ENCODE measurements at places on chromosomes 5 and 9.

DNA sequence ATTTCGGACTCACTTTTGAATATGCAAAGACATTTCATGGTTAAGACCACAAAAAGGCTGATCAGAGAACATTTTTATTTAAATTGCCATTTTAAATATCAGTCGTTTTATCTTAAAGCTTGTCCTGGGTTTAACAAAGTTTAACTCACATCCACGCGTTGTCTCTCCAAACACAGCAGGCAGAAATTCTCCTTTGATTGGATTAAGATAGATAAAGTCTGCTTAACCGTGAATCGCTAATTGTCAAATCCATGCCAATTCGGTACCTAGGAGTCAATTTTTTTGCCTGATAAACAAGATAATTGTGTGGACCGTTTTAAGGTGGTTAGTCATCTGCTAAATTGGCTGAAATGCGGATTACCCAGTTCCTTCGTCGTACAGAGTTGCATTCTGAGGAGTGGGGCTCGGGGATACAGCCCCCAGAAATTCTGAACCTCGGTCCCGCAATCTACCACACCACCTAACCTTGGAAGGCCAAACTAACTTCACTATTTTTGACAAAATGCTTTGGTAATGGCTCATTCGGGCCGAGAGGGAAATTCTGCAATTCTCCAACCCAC, 665 bp upstream of the BTF3 start:
- no peak for DNase-seq
- no peaks in the 10 kb centered on the region for H3K4me1 ChIP-seq
- peak overlapping the region; percentile 96 for H3K4me3 ChIP-seq
- peaks cover 33% of the 10 kb centered on the region for H3K36me3 ChIP-seq
- peak overlapping the region; percentile 47 for H3K27ac ChIP-seq

DNA sequence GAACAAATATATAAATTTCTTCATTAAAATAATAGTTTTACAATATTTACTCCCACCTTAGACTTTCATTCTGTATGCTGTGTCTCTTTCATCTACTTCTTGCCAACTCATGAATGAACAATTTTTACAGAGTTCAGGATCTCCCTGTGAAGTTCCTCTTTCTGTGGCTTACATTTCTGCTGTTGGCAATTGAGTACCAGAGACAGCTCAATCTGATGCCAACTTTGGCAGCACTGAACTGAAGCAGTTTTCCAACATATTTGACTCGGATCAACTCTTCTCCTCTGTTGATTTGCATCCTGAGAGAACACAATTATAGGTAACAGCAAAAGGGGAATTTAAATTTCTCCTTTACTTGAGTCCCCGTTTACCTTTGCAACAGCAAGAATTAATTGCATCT, 1262.2 kb downstream of the EFNA5 start:
- H3K4me1 ChIP-seq = no peaks in the 10 kb centered on the region
- no peak overlapping the region for H3K27ac ChIP-seq
- no peaks in the 10 kb centered on the region for H3K27me3 ChIP-seq
- H3K36me3 ChIP-seq = no peaks in the 10 kb centered on the region
- no peak for DNase-seq

DNA sequence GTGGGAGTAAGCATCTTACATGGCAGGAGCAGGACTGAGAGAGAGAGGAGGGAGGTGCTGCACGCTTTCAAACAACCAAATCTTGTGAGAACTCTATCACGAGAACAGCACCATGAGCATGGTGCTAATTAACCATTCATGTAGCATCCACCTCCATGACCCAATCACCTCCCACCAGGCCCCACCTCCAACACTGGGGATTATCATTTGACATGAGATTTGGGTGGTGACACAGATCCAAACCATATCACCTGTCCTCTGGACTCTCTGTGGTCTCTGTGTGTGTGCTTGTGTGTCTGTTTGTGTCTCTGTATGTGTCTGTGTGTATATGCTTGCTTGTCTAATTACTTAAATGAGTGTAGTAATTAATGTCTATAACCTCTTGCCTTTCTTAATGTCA, 31.1 kb downstream of the SEC61B start:
- DNase-seq = no peak
- no peaks in the 10 kb centered on the region for H3K27me3 ChIP-seq
- H3K36me3 ChIP-seq = no peaks in the 10 kb centered on the region
- H3K27ac ChIP-seq = no peak overlapping the region
- no peaks in the 10 kb centered on the region for H3K4me1 ChIP-seq

GRCh38 chr5:60495644-60496520, 204.1 kb downstream of the DEPDC1B start:
- H3K4me1 ChIP-seq = no peaks in the 10 kb centered on the region
- no peaks in the 10 kb centered on the region for H3K27me3 ChIP-seq
- no peaks in the 10 kb centered on the region for H3K36me3 ChIP-seq
- H3K4me3 ChIP-seq = no peak overlapping the region
- no peak overlapping the region for H3K27ac ChIP-seq
- no peak for DNase-seq

- no peak overlapping the region for H3K4me3 ChIP-seq
- no peak for DNase-seq
- H3K4me1 ChIP-seq = no peaks in the 10 kb centered on the region
- no peak overlapping the region for H3K27ac ChIP-seq
- H3K36me3 ChIP-seq = peaks cover 23% of the 10 kb centered on the region
- no peaks in the 10 kb centered on the region for H3K27me3 ChIP-seq
Observed at GRCh38 chr9:136432591-136432990, 7.1 kb downstream of the INPP5E start.

GRCh38 chr5:131539251-131539650, 95.8 kb downstream of the RAPGEF6 start:
- no peak for DNase-seq
- no peak overlapping the region for H3K27ac ChIP-seq
- H3K27me3 ChIP-seq = no peaks in the 10 kb centered on the region

DNA sequence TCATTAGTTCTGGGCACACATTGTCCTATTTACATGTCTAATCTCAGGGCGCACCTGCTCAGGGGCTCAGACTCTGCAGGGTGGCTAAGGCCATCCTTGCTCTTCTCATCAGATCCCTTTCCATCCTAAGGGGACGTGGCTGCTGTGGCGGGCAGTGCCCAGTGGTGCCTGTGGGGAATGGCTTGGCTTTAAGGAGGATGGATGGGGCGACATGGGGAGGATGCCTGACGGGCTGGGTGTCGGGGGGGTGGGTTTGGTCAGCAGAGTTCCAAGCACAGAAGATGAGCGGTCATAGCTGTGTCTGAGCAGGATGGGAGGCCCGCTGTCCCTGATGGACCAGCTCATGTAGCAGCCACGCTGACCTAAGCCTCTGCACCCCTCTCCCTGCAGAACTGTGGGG, 40.9 kb upstream of the SUSD3 start:
- H3K4me3 ChIP-seq = no peak overlapping the region
- H3K4me1 ChIP-seq = no peaks in the 10 kb centered on the region
- no peak for DNase-seq
- no peaks in the 10 kb centered on the region for H3K27me3 ChIP-seq
- no peak overlapping the region for H3K27ac ChIP-seq

DNA sequence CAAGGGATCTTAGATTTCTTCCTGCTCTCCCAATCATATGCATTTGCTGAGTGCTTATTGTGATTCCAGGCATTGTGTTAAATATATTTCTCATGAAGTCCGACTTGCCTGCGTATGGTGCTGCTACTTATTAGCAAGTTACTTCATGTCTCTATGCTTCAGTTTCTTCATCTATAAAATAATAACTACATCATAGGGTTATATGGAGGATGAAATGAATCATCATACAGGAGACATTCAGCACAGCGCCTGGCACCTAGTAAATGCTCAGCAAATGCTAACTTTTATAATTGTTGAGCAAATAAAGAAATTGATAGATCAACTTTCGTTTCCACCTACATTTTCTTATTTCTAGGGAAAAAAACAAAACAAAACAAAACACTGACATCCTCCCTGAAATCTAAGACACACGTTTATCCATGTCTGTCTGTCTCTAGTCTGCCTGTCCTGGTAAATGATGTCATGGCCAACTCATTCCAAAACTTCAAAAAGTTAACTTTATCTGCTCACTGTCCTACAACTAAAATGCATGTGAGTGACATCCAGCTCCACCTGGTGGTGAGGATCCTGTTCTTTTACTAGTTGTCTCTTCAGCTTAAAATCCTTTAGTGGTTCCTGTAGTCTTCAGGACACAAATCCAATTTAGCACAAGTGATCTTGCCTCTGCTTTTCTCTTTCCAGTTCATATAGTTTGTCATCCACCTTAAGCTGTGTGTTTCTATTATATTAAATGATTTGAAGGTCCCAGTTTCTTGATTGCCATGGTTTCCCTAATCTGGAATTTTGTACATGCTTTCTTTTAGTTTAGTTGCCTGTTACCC, 27.7 kb downstream of the PPP3R2 start:
- no peaks in the 10 kb centered on the region for H3K27me3 ChIP-seq
- H3K4me3 ChIP-seq = no peak overlapping the region
- no peak for DNase-seq
- no peak overlapping the region for H3K27ac ChIP-seq

- H3K4me3 ChIP-seq = no peak overlapping the region
- DNase-seq = no peak
- H3K27ac ChIP-seq = no peak overlapping the region
- peaks cover 7% of the 10 kb centered on the region for H3K36me3 ChIP-seq
- no peaks in the 10 kb centered on the region for H3K27me3 ChIP-seq
Observed at GRCh38 chr9:14677396-14677795, 15.8 kb downstream of the ZDHHC21 start.

DNA sequence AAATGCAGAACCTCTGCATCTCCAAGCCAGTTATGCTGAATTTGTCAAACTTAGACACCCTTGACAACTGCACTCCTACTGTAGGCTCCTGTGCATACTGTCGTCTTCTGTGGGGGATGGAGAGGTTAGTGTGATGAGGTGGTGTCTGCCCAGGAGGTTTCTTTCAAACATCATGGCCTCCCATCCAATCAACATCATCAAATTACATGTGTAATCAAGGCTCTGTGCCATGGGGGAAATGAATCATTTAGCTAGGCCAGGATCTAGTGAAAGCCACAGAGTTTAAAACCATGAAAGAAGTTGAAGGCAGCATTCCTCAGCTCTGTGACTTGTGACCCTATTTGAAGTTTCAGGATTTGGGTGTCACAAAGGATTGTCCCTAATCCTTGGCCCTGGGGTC, 240.6 kb downstream of the MARCHF11 start:
- H3K27ac ChIP-seq = no peak overlapping the region
- H3K36me3 ChIP-seq = peaks cover 27% of the 10 kb centered on the region
- no peak overlapping the region for H3K4me3 ChIP-seq
- no peaks in the 10 kb centered on the region for H3K27me3 ChIP-seq

GRCh38 chr5:5315068-5315980, 107.2 kb upstream of the ICE1 start:
- no peak for DNase-seq
- H3K27ac ChIP-seq = no peak overlapping the region
- no peak overlapping the region for H3K4me3 ChIP-seq
- peaks cover 4% of the 10 kb centered on the region for H3K36me3 ChIP-seq
- H3K27me3 ChIP-seq = no peaks in the 10 kb centered on the region

DNA sequence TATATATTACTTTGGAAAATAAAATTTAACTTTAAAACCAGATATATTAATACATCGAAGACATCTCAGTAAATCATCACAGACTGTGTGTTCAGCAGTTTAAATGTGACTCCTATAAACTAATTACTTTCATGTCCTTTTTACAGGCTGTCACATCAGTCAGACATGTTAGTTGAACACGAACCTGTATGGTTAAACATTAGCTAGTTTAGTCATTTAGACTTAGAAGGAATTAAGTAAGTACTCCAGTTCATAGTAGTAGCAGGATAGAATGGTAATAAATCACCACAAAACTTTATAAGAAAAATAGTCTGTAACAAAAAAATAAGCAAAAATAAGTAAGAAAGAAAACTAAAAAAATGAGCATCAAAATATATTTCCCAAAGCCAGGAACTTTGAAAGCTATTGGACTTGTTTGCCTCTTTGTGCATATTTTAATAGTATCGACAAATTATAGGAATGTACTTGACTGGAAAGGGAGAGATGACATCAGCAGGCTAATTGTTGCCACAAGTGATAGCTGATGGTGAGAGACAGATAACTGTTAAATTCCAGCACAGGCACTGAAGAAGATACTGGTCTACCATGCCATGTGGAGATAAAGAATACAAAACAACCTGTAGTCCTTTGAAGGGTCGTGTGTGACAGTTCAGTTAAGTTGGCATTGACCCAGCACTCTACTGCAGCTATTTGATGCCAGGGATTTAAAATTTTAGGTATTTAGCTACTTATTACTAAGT, 83.9 kb downstream of the RIC1 start:
- DNase-seq = no peak
- no peaks in the 10 kb centered on the region for H3K27me3 ChIP-seq
- no peaks in the 10 kb centered on the region for H3K4me1 ChIP-seq

DNA sequence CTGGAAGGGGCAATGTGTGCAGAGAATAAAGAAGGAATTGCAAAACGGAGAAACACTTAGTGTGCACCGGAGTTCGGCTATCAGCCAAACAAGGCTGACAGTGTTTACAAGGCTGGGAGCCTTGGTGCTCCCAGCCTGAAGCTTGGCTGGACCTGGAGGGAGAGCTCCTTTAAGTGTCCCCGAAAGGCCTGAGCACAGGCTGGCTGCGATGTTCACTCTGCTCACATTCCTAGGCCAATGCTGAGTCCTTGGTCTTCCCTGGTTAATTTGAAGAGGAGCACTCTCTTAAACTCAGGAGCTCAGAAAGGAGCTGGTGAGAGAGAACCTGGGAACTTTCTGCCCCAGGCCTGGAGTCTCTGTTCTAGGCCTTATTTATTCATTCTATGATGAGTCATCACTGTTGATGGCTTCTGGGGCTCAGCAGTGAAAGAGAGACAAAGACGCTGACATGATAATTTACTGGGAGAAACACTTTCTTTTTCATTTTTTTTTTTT, 88.6 kb upstream of the MYO10 start:
- no peak overlapping the region for H3K27ac ChIP-seq
- no peaks in the 10 kb centered on the region for H3K4me1 ChIP-seq
- H3K36me3 ChIP-seq = no peaks in the 10 kb centered on the region
- H3K4me3 ChIP-seq = no peak overlapping the region
- H3K27me3 ChIP-seq = no peaks in the 10 kb centered on the region
- DNase-seq = no peak

- no peaks in the 10 kb centered on the region for H3K36me3 ChIP-seq
- peak overlapping the region; percentile 10 for H3K4me3 ChIP-seq
- no peak overlapping the region for H3K27ac ChIP-seq
- DNase-seq = no peak
- H3K27me3 ChIP-seq = no peaks in the 10 kb centered on the region
- peaks cover 2% of the 10 kb centered on the region for H3K4me1 ChIP-seq
Observed at GRCh38 chr9:135963938-135964337, 2.8 kb upstream of the UBAC1 start.

DNA sequence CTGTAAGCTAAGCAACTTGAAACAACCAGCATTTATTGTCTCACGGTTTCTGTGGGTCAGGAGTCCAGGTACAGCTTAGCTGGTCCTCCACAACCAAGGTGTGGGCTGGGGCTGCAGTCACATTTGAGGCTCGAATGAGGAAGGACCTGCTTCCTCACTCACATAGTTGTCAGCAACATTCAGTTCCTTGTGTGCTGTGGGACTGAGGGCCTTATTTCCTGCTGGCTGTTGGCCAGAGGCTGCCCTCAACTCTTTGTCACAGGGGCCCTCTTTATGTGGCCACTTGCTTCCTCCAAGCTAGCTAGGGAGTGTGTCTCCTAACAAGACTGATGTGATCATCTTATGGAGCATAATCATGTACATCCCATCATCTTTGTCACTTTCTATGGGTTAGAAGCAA, 29.2 kb upstream of the SEMA4D start:
- H3K36me3 ChIP-seq = no peaks in the 10 kb centered on the region
- H3K27ac ChIP-seq = no peak overlapping the region
- H3K4me3 ChIP-seq = no peak overlapping the region
- H3K27me3 ChIP-seq = no peaks in the 10 kb centered on the region
- no peak for DNase-seq

All from H9 (cell line).